Cortex of kidney (tissue), 1 donor: ENCODE measurements at places on chromosomes 16 and 17.

- no peak for DNase-seq
Observed at GRCh38 chr17:34782271-34782670, 179.0 kb downstream of the CCT6B start.

- DNase-seq = no peak
Observed at GRCh38 chr17:16491703-16492612, at the start of gene LRRC75A. TSS of gene LRRC75A (minus strand) at chr17:16492193. CDS start at chr17:16491990, 203 bp downstream.

GRCh38 chr17:50953831-50954601, 87.9 kb upstream of the TOB1 start:
- DNase-seq = no peak

DNA sequence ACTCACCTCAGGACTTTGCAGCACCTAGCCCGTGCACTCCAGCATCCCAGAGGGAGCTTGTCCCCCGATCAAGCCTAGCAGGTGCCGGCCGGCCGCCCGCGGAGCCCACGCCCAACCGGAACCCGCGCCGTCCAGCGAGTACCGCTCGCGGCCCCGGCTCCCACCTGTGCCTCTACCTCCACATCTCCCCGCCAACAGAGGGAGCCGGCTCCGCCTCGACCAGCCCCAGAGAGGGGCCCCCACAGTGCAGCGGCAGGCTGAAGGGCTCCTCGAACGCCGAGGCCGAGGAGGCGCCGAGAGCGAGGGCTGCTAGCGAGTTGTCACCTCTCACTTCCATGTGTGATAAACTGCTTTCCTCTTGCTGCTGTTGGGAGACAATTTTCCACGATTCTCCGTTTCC, 41.1 kb upstream of the DHRS7B start:
- DNase-seq = no peak

- DNase-seq = no peak
Observed at GRCh38 chr16:80403894-80404293, 136.9 kb upstream of the DYNLRB2 start.

- no peak for DNase-seq
Observed at GRCh38 chr17:69423450-69423849, 9.0 kb downstream of the MAP2K6 start.

GRCh38 chr17:45946841-45947256, 52.2 kb upstream of the STH start:
- no peak for DNase-seq

- DNase-seq = no peak
Observed at GRCh38 chr17:70478902-70479301, 309.6 kb downstream of the KCNJ2 start.

GRCh38 chr17:14299280-14300141, 1.4 kb upstream of the HS3ST3B1 start:
- no peak for DNase-seq

DNA sequence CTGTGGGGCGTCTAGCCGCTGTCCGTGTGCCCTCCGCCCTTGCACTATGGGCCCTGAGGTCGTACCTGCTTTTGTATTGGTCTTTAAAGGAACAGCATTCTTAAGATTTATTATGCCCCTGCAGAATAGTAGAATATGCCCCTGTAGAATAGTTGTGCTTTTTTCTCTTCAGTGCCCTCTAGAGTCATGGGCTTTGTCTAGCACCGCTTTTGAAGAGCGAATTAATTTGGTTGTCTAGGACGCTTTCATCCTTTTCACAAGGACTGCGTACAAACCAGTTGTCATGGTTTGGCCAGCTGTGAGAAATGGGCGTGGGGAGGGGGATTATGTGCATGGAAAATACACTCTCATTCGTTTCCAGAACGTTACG, 621 bp downstream of the CEP95 start:
- no peak for DNase-seq

- DNase-seq = no peak
Observed at GRCh38 chr16:2392025-2392424, 37.2 kb upstream of the CCNF start.

GRCh38 chr17:75773121-75773807, 8.3 kb upstream of the GALK1 start:
- DNase-seq = no peak

DNA sequence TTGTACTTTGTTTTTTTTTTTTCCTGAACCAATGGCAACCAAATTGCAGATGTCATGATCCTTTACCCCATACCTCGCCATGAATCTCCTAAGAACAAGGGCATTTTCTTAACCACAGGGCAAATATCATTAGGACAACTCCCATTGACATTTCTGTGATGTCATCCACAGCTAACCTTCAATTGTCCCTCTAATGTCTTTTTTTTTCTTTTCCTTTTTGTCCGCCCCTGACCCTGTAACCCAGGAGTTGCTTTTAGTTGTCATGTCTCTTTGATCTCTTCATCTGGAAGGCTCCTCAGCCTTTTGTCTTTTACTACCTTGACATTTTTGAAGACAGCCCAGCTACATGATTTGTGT, 410 bp upstream of the NAGPA start:
- no peak for DNase-seq

DNA sequence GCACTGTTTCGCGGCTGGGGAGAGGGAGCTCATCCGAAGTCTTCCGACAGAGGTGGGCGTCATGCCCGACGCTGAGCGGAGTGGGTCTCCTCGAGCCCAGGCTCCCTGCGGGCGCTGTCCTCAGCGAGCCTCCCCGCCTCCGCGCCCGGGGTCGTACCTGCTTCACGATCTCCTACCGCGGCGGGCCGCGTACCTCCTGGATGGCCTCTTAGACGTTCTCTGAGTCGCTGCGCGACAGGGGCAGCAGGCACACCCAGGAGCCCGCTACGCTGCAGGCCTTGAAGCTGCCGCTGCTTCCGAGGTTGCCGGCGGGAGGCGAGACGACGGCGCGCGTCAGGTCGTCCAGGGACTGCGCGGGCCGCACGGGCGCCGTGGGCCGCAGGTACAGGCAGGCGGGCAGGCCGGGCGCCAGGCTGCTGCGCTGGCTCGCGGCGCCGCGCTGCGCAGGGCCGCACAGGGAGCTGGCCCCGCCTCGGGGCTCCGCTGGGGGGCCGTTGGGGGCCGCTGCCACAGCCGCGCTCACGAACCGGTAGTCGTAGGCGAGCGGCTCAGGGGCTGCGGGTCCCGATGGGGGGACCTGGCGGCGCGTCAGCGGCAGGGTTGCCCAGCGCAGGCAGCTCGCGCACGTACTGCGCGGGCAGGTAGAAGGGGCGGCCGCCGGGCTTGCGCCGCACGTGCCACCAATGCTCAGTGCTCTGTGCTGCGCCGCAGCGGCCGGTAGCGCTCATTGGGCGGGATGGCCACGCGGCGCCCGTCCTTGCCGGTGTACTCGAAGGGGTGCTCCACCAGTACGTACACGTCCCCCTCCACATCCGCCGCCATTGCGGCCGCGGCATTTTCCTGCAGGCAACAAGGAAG, 116.4 kb upstream of the SMURF2 start:
- no peak for DNase-seq

DNA sequence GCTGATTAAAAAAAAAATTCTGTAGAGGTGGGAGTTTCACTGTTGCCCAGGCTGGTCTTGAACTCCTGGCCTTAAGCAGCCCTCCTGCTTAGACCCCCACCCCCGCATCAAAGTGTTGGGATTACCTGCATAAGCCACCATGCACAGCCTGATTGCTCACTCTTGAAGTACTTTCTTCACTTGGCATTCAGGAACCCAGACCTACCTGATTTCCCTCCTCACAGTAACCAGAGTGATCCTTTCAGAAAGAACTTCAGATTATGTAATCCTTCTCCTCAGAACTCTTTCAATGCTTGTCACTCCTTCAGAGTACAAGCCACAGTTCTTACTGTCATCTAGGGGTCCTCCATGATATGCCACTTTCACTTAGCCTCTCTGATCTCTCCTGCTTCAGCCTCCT, 1.4 kb downstream of the EFCAB13 start:
- no peak for DNase-seq

DNA sequence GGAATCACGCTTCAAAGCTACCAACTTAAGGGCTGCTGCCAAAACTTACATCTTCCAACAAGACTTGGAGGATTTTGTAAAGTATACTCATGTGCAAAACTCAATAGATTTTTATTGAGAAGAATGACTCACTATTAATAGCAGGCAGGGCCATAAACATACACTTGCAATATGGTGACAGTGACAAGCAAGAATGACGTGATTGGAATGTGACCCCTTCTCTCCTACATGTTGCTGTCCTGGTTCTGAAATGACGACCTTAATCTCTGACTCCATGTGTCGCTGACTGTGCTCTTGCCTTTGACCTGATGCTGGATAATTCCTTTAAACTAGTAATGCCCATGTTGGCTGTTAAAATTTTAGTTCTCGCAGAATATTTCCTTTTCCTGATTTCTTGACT, 174.5 kb downstream of the PARN start:
- DNase-seq = no peak

GRCh38 chr17:45087504-45087975, 26.4 kb downstream of the NMT1 start:
- no peak for DNase-seq

DNA sequence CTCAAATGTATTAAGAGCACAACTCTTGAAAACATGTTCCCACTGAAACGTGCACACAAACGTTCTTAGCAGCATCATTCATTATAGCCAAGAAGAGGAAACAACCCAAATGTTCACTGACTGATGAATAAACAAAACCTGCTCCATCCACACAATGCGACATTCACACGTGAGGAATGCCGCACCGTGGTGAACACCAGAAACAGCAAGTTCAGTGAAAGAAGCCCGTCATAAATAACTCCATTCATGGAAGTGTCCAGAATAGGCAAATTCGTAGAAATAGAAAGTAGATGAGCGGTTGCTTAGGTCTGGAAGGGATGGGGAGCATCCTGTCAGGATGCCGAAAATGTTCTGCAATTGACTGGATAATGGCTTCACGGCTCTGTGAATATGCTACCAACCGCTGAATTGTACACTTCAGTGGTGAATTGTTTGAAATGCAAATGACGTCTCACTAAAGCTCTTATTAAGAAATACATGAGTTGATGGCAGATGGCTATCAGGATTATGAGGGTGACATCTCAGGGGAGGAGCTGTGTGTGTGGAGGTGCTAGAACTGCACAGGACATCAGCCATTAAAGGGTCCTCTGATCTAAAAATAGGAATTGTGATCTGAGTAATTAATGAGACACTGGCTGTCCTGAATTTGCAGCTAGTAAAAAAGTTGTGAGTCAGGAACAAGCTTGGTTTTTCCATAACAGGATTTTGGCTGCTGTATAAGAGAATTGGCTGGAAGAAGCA, 771.0 kb downstream of the KCNJ18 start:
- no peak for DNase-seq

DNA sequence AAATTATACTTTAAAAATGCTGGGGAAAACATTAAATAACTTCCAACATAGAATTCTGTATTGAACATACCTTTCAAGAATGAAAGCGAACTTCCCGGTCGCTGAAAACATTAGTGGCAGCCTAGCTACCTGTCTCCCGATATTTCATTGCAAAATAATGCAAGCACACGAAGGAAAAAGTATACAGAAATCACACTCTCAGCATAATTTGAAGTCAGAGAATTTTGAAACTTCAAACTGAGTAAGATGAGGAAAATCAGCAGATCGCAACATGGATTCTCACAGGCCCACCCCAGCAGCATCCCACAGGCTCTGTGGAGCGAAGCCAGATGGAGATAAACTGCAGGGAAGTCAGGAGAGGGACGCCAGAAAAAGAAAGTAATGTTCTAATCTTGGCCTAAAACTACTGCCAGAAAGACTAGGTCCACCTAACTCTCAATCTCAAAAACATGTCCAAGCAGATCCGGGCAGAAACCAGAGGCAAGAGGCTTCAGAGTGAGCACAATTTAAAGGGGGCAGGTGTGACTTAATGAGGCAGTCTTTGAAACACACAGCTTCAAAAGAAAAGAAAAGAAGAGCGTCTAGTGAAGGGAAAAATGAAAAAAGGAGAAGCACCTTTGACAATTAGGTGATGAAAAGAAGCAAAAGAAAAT, 4.8 kb upstream of the GOSR1 start:
- no peak for DNase-seq

DNA sequence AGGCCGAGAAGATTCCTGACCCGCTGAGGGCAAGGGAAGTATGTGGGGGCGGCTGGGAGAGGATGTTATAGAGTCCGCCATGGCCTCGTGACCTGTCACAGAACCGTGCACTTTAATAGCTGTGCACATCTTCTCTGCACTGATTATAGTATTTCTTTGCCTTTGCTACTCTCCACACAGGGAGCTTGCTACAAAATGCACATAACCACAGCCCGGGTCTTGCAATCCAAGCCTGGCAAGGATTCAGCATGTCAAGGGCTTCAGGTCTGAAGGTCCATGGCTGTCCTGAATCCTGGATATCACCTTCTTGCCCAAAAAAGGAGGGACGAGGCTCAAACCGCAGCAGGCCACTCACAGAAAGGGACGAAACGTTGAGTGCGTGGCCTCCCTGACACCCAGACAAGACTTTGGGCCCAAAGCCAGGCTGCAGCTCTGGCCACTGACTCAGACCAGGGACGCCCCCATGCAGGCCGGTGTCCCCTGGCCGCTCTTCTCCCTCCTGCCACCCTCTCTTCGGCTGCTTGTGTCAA, 43.7 kb downstream of the USP22 start:
- DNase-seq = no peak

- DNase-seq = no peak
Observed at GRCh38 chr17:1216217-1217088, 36.7 kb upstream of the ABR start.

DNA sequence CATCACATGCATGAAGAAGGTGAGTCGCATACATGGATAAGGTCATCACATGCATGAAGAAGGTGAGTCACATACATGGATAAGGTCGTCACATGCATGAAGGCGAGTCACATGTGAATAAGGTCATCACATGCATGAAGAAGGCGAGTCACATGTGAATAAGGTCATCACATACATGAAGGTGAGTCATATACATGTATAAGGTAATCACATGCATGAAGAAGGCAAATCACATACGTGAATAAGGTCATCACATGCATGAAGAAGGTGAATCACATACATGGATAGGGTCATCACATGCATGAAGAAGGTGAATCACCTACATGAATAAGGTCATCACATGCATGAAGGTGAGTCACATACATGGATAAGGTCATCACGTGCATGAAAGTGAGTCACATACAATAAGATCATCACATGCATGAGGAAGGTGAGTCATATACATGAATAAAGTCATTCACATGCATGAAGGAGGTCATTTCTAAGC, 105.1 kb upstream of the SDK2 start:
- no peak for DNase-seq

DNA sequence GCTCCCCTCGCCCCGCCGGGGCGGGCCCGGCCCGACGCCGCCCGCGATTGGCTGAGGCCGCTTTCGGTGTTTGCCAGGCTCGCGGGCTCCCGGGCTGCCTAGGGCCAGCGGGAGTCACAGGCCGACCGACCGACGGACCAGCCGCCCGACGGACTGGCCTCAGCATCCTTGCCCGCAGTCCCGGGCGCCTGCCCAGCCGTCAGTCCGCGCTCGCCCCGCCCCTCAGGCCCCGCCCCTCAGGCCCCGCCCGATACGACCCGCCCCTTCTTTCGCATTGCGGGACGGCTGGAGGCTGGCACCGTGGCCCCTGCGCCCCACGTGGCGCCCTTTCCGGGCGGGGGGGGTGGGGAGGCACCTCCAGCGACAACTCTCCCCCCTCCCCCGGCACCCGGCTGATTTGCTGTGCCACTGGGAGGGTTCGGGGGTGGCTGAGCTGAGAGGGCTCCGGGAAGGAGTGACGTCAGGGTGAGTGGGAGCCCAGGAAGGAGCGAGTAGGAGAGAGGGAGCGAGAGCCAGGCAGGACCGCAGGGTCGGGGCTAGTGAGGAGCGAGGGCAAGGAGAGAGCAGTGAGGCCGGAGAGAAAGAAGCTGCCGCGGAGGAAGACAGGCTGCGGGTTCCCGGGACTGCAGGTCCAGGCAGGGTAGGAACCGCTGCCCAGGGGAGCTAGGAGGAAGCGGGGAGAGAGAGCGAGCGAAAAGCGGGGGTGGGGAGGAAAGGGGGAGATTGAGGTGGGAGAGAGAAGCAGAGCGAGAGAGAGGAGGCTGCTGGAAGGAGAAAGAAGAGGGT, at the start of gene ASPHD1:
TSS of gene ASPHD1 (plus strand) at position 387 of the 786 bp plus-strand sequence. CDS start 484 bp downstream, outside the sequence.
- no peak for DNase-seq
